Central memory CD8-positive, alpha-beta T cell (primary cell): ENCODE measurements at places on chromosomes 6 and 20.

DNA sequence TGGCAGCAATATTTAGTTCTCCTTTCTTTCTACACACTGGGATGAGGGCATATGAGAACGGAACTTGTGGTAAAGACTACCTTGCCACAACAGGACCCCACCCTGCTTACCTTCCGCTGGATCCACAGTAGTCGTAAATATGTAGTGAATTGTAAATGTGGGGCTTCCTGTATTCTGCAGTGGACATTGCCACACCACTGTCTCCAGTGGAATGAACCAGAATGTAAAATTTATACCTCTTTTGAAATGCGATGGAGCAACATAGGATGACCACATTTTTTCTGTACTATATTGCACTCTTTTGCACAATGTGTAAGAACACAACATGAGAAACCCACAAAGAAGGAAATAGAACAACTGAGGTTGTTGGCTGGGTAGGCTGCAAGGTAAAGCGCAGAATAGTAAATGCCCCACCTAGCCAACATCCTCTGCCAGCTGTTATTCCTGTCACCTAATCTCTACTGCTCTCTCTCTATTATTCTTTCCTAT, 16.1 kb upstream of the RIPOR2 start:
- peak; percentile 48 for DNase-seq

GRCh38 chr6:156885562-156885961, 108.4 kb downstream of the ARID1B start:
- DNase-seq = no peak

DNA sequence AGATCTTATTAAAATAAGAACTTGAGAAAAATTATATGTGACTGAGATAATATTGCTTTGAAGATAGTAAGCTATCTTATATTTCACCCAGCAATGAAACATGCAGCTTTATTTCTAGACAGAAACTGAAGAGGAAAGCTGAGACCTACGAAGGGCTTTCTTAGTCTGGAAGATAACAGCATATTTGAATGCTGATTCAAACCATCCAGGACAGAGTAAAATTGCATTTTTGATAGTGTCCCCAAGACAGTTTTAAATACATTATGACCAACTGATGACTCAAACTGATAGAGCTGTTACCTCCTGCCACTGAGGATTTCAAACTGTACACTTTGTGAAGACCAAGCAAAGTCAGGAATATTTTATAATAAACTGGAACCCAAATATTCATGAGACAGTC, 409.6 kb downstream of the GRIK2 start:
- no peak for DNase-seq

GRCh38 chr6:28856620-28857005, 67.2 kb downstream of the TRIM27 start:
- no peak for DNase-seq

DNA sequence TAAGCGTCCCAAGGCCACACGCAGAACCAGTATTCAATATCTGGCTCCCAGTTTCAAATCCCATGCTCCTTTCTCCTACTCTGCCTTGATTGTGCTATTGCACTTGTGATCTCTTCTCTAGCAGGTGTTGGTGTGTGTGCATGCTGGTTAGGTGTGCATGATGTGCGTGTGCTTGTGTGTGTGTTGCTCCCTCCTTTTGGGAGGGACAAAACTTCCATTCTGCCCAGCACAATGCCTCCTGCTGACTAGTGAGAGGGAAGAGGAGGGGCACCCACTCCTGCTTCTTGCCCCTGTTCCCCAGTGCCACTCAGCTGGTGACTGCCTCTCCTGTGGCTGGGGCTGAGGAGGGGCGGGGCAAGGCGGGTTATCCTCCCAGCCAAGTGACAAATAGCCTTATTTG, 19.7 kb downstream of the CD40 start:
- DNase-seq = no peak

- no peak for DNase-seq
Measured at GRCh38 chr20:53342429-53342828, 251.2 kb downstream of the ZNF217 start.
